Type B pancreatic cell (in vitro differentiated cells): ENCODE measurements at places on chromosomes 3 and 15. TPM values are rescaled to one million over a fixed set of nuclear protein-coding genes. Genes with fewer than 3 reads are reported as not detected.

MAPK6 gene
- total RNA-seq, result 56.6 and 57.9 TPM in 2 replicates

GNB4 gene
- 11.9 and 26.8 TPM in 2 replicates for total RNA-seq

CDC25A gene
- 13.0 and 28.0 TPM in 2 replicates for total RNA-seq

TUBGCP4 gene
- 25.5 and 29.1 TPM in 2 replicates for total RNA-seq

DNA sequence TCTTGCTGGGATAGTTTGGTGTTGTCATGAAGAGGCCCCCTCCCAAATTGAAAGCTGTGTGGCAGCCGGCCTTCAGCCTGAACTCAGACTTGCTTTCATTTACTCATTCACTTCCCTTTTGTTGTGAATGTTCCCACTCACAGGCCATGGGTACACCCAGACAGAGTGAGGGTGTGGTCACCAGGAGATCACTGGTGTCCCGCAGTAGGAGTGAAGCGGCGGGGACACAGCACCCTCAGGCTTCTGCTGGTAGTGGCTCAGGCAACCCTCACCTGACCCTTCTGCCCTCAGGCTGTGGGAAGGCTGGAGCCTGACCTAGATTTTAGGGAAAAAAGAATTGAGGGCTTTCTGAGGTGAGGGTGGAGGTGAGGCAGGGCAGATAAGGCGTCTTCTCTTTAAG lies 244.4 kb downstream of the SOX2 start:
- no peak for DNase-seq

GRCh38 chr15:76776969-76777368 lies 128.2 kb downstream of the SCAPER start:
- DNase-seq, result no peak

DNA sequence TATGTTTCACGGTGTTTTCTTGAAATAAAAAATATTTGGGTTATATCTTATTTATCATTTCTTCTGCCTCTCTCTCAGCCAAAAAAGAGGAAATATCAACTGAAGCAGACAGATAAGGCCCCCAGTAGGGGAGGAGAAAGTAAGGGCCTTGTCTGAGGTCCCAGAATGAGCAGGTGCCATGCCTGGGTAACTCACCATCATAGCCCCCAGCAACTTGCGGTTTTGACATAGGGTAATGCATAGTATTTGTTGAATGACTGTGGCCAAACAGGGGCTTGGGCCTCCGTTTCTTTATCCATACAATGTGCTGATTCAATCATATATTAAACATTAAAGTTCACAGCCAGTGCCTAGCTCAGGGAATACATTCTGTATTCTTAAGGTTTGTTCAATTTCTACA lies 119.6 kb downstream of the ABI3BP start:
- DNase-seq, result no peak

- no peak for DNase-seq
Observed at GRCh38 chr3:143751643-143752178, 96.6 kb downstream of the SLC9A9 start.

DNA sequence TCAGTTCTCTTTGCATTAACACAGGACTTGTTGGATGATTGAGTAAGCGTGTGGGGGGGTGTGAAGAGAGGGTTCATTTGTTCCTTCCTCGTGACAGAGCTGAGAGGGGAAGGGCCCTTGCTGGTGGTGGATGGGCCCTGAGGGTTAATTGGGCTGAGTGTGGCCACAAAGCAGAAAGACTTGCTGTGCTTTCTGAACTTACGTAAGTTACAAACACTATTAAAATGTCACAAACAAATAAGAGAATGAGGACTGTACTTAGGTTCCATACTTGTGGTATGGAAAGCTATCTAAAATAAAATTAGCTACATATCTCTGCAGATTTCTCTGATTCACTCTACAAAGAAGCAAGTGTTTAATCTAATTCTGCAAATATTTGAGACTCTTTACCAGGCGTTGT lies 231.3 kb downstream of the LPP start:
- DNase-seq, result no peak

- DNase-seq, result no peak
Observed at GRCh38 chr15:85414037-85414436, 33.6 kb downstream of the AKAP13 start.

GRCh38 chr3:126432361-126433104 lies 37.8 kb downstream of the CFAP100 start:
- no peak for DNase-seq

GRCh38 chr3:127215714-127216414 lies 22.9 kb downstream of the PRR23E start:
- DNase-seq, result no peak

DNA sequence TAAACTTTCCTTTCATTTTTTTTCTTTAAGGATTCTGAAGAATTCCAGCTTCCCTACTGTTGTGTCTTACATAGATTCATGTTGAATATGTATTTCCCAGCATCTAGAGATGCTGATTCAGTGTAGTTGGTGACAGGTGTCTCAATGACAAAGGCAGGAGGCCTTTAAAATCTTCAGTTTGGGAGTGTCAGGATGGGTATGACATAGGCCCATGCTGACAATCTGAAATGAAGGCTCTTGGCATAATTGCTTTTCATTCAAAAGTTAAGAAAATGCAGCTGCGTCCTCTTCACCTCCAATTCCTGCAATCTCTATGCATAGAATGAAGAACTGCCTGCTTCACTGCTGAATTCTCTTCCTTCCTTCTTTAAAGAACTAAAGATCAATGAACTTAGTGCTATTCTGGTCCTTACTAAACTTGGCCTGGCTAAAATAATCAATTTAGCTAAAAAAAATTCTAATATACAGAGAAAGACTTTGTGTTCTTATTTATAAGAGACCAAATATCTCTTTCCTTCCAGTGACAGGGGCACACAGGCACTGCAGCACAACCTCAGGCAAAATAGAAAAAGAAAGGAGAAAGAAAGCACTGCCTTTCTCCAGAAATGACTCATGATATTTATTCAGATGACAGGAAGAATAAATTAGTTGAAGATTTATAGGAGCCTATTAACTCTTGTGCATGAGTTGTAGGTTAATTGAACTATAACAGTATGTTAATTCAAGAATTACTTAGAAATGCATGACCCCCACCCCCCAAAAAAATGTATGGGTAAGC lies 152.6 kb upstream of the GBE1 start:
- no peak for DNase-seq

GRCh38 chr15:77664428-77664827 lies 31.7 kb upstream of the LINGO1 start:
- no peak for DNase-seq

- DNase-seq, result no peak
Observed at GRCh38 chr3:141521781-141522180, 35.0 kb downstream of the RASA2 start.

DNA sequence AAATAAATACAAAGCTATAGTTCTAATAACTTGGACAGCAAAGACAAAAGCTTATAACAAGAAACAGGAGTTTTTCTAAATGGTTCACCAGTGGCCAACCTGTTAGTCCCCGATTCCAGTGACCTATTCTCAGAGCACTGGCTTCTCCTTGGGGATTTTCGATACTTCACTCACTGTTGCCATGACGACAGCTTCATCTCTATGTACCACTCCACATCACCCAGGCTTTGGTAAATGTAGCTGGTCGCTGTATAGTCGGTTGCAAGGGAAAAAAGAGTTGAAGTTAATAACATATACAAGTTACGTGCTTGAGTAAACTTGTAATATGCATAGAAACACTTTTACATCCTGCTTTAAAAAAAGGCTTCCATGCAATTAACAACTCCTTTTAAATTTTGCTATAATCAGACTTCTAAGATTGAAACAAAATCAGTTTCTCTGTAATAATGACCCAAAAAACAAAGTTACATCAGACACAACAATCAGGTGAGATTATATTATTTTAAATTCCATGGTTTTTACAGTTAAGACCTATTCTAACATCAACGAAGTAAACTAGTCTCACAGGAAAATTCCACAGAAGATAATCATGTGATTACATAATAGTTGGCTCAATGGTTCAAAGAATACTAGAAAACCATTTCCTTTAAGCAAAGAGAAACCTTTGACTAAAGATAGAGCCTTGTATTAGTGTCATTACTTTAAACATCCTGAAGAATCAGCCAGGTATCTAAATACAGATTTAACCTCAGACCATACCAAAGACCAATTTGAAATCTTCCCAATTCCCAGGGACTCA lies 2.9 kb downstream of the CCNL1 start:
- no peak for DNase-seq

- no peak for DNase-seq
Observed at GRCh38 chr3:134161898-134162615, 88.6 kb downstream of the RYK start.

DNA sequence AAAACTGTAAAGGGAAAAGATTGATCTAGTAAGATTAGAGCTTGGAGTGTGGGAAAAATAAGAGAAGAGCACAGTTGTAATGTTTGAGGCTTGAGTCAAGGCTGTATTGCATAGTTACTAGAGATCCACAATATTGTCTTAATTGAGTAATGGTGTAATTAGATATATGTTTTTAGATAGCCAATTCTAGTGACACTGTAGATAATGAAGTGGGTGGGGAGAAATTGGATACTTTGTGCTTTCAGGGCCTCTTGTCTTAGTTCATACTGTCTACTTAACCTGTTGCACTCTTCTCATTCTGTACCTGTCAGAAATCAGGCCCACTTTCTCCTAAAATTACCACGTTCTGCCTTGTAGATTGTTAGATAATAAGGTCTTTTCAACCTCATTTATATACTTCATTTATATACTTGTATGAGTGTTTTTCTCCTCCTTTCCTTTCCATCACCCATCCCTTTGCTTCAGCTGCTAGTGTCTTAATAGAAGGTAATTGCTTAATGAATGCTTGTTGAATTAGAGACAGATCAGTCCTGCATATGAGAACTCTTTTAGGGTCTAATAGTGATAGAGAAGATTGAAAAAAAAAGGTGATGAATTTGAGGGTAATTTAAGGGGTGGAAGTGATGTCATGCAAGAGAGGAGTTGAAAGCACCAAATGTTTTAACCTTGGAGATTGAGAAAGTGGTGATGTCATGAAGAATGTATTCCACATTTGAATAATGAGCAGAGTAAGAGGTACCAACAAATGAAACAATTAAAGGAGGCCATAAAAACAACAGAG lies 32.0 kb downstream of the PIK3CA start:
- DNase-seq, result no peak

GRCh38 chr3:46866720-46867549 lies 3.7 kb upstream of the MYL3 start:
- DNase-seq, result no peak

- no peak for DNase-seq
Observed at GRCh38 chr3:102030661-102031060, 181.3 kb downstream of the NFKBIZ start.

- DNase-seq, result no peak
Observed at GRCh38 chr3:8095724-8096123, 405.9 kb upstream of the LMCD1 start.

- DNase-seq, result no peak
Observed at GRCh38 chr3:46829699-46830208, 33.5 kb downstream of the MYL3 start.
